Motor neuron (in vitro differentiated cells): ENCODE measurements at places on chromosomes 7 and 10.

- peak; percentile 50 for ATAC-seq
Measured at GRCh38 chr10:124117833-124118232, 24.4 kb upstream of the CHST15 start.

DNA sequence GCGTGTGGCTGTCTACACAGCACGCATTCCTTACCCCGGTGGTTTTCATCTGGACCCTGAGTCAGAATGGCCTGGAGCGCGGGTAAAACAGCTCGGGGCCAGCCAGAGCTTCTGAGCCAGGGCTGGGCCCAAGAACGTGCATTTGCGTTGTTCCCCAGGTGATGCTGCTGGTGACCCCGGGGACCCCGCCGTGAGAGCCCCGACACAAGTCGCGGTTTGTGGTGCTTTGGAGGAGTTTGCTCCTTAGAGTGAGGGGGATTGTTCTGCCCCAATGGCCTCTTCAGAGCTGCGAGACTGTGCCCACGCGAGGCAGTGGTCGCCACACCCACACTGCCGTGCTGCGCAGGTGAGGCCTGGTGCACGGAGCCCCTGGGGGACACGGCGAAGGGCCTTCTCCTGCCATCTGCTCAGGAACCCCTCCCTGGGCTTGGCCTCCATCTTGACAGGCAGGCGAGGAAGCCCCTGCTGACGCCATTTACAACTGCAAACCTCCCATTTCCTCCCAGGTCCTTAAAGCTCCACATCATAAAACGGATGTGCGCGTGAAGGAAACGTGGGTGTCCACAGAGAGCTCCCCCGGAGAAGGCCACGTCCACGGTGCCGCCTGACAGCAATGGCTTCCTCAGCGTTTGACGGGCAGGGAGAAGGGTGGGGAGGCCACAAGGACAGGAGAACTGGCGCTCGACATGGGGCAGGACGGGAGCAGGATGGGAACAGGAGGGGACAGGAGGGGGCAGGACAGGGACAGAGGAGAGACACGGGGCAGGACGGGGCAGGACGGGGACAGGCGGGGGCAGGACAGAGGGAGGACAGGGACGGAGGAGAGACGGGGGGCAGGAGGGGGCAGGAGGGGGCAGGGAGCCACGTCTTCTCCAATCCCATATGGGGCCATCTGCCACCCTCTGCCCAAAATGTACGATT lies 477.2 kb downstream of the DNAJB6 start:
- ATAC-seq = no peak

DNA sequence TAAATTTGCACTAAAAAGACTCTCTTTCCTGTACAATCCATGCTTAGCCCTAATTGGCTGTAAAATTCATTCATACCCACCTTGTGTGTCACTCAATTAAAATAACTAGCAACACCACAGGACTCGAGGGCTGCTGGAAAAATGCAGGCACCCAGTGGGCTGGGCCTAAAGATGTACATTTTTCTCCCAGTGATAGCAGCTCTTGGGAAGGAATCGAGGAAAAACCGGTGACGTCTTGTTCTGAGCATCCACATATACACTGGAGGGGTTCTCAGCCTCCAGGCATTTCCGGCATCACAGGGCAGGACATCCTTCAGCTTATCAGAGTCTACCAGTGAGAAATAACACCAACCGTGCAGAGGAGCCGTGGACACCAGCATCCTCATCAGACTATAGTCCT lies 85.8 kb upstream of the PITRM1 start:
- ATAC-seq = no peak

DNA sequence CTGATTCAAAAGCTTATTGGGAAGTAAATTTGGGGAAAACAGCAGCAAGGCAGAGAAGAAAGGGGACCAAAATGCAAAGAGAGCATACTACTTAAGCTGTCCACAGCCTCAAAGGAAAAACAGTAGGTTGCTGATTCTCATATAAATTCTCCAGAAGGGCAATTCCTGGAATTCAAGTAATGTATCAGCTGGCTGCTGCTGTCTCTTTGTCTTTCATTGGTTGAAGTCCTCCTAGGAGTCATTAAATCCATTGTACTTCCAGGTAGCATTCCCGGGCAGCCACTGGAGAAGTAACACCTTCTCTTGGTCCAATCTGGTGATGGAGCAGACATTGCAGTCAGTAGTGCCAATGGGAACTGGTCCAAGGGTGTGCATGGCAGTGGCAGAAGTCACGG lies 22.7 kb downstream of the BET1 start:
- no peak for ATAC-seq

DNA sequence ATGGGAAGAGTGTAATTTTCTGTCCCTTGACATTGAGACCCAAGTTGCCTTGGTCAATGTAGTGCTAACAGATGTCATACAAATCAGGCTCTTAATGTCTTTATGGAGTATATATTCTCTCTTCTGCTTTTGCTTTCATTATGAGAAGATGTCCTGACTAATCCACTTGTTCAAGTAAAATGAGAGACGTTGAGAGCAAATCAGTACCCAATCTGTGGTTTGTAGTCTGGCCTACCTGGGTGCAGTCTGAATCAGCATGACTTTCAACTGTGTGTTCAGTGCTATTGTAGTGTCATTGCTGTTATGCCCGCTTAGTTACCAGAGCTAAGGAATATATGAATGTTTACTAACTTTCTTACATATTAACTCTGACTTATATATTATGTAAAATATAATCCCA lies 612.4 kb downstream of the ANKRD7 start:
- no peak for ATAC-seq
